ENCODE measurements at places on chromosomes 5 and 9.

DNA sequence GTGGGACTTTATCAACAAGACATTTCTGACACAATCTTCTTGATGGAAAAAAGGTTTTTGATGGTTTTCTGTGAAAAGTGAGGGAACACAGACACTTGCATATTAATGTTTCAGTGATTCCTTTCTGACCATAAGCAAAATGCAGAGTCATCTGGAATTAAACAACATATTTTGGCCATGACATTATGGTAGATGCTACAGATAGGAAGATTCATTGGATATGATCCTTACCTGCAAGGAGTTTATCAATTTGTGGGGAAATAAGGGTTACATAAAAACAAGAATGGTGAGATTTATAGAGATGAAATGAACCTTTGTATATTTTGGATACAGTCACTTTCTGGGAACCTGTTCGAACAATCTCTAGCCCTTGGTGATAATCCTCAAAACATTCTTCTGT lies 155.3 kb upstream of the GNA14 start:
- no peak for DNase-seq

DNA sequence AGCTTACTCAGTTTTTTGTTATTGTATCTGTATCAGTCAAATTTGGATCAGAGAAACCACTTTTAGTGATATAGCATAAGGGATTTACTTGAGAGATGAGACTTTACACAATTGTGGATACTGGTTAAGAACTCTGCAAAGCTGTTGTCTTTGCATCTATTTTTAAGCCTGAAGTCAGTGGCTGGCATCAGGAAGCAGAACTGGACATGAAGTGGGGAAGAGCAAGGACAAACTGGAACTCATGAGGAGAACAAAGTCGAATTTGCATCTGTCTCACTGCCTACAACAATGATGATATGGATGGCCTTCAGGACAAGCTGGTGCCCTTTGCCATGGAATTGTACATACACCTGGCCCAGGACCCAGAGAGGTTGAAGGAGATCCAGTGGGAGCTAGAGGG lies 15.8 kb upstream of the MYORG start:
- DNase-seq: no peak

- DNase-seq: no peak
Observed at GRCh38 chr9:36961051-36961450, 73.0 kb downstream of the PAX5 start.

DNA sequence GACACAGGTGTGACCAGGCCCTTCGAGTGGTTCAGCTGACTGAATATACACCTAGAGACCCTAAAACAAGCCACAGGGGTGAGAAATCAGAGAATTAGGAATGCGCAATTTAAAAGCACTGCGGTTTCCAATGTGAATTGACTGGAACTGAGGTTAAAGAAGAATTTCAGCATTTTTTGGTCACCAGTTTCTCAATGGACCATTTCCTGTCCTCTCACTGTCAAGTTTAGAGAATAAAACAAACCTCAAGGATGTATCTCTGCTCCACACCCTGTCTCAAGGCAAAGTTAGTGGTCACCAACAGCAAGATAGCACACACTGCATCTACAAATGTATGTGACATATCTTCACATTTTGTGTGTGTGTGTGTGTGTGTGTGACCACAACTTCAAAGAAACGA lies 143.8 kb upstream of the MAP3K1 start:
- no peak for DNase-seq

GRCh38 chr5:73764586-73764985 lies 138.6 kb downstream of the ARHGEF28 start:
- DNase-seq: no peak

- no peak for DNase-seq
Observed at GRCh38 chr9:17422994-17423680, 155.7 kb upstream of the SH3GL2 start.

GRCh38 chr9:21322911-21323461 lies 12.2 kb downstream of the KLHL9 start:
- DNase-seq: no peak

- no peak for DNase-seq
Observed at GRCh38 chr5:126531543-126532120, 63.4 kb downstream of the ALDH7A1 start.

- no peak for DNase-seq
Observed at GRCh38 chr9:71146511-71146910, 25.1 kb upstream of the TRPM3 start.

GRCh38 chr9:25570802-25571201 lies 107.4 kb downstream of the TUSC1 start:
- DNase-seq: no peak

- DNase-seq: no peak
Observed at GRCh38 chr9:123642291-123643278, 286.6 kb downstream of the CRB2 start.

DNA sequence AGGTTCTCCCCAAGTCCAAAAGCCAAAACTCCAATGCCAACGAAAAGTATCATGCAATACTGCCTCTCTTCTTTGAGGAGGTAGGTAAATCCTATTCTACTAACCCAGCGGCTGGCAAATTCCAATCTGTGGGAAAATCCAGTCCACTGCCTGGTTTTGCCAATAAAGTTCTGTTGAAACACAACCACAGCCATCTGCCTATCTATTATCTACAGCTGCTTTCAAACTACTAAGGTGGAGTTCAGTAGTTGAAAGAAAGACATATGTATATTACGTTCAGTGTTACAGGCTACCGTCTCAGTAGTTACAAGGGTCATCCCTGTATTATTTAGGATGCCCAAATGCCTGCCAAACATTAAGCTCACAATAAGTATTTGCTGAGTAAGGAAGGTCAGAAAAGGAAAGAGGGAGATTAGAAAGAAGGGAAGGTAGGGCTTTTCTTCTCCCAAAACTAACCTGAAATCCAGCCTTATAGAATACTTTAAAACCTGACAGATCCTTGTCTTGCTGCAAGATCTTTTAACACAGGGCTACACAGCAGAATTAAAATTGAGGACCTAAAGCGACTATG lies 16.2 kb downstream of the ARL15 start:
- no peak for DNase-seq

DNA sequence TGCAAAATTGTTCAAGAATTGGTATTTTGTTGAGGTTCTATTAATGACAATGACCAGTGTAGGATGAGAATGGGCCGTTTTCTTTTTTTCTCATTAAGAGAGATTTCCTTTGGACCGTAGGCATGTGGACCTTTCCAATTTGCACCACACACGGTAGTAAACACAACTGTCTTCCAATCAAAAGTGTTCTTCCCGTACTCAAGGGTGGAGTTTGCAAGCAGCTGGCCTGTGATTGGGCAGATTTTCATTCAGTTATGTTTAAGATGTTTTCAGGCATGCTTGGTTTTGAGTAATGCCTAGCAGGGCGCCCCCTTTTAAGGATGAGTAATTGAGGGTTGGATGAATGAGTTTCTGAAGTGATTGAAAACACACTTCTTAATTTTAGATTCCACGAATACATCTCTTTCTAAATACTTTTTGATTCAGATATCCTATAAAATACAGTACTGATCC lies 2.5 kb downstream of the KDM3B start:
- DNase-seq: no peak

- no peak for DNase-seq
Observed at GRCh38 chr5:168066536-168067208, 224.8 kb upstream of the WWC1 start.

GRCh38 chr9:69115621-69116020 lies 58.5 kb upstream of the TJP2 start:
- DNase-seq: no peak

DNA sequence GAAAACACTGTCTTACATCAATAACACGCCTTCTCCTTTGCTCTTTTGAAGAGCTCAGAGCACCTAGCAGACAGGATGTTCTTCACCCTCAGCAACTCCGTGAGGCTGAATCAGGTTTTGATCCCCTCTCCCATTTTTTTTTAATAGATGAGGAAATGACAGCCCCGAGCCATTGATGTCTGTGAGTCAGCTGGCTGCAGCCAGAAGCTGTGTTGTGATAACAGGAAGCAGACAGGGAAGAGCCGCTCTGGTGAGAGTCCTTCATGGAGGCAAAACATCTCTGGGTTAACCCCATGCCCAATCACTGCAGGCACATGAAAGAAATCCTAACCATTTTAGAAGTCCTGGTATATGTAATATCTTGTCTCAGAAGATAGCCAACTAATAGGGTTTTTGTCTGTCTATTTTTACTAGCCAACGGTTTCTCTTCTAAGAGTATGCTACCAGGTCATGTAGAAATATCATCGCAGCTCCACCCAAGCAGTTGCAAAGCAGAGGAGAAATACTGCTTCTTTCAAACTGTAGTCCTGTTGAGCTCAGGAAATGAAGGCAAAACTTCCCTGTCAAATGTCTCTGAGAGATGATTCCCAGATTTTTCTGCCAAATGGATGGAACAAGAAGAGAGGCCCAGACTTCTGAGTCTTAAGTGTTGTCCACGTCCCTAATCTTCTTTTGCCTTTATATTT lies 568.9 kb downstream of the CCDC171 start:
- no peak for DNase-seq

GRCh38 chr9:35341585-35341984 lies 148.3 kb upstream of the RUSC2 start:
- DNase-seq: no peak

GRCh38 chr9:31470051-31470450 lies 914.4 kb upstream of the ACO1 start:
- no peak for DNase-seq

DNA sequence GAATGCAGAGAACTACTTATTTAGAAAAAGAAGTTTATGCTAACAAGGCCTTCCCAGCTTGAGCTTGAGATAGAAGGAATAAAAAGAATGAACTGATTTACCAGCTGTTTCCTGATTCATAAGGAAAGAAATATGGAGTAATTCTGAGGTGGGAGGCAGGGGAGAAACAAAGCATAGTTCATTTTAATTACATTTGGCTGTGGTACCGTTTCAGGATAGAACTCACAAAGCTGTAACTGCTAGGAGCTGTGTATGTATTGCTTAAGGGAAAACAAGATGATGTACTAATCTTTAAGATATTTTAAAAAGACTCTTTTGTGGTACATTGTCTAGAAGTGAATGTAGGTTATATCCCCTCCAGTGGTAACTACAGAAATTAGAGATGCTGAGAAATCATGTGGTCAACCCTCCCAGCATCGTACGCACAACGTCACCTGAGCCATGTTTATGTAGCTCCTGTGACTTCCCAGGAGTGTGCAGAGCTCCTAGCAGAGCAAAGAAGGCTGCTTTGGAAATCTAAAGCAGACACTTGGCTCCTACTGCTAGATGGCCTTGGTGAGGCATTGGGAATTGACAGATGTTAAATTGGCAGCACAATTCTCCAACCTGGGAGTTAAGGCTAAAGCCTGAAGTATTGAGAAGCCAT lies 208.3 kb upstream of the VLDLR start:
- no peak for DNase-seq

- no peak for DNase-seq
Observed at GRCh38 chr9:101465326-101465915, 29.8 kb upstream of the ALDOB start.

GRCh38 chr9:73437758-73438157 lies 286.1 kb downstream of the ANXA1 start:
- DNase-seq: no peak

DNA sequence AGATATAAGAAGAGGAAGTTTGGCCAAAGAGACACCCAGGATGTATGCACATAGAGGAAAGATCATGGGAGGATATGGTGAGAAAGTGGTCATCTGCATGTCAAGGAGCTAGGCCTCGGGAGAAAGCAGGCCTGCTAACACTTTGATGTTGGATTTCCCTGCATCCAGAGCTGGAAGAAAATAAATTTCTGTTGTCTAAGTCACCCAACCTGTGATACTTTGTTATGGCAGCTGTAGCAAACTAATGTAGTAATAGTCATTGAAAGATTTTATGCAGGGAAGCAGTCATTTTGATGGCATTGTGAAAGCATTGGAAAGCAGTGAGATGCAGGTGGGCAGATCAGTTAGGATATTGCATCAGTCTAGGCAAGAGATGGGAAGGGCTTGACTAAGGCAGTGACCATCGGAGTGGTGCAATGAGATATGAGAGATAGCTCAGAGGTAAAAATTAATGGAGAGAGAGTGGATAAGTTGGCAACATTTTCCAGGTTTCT lies 24.5 kb upstream of the FOCAD start:
- DNase-seq: no peak

DNA sequence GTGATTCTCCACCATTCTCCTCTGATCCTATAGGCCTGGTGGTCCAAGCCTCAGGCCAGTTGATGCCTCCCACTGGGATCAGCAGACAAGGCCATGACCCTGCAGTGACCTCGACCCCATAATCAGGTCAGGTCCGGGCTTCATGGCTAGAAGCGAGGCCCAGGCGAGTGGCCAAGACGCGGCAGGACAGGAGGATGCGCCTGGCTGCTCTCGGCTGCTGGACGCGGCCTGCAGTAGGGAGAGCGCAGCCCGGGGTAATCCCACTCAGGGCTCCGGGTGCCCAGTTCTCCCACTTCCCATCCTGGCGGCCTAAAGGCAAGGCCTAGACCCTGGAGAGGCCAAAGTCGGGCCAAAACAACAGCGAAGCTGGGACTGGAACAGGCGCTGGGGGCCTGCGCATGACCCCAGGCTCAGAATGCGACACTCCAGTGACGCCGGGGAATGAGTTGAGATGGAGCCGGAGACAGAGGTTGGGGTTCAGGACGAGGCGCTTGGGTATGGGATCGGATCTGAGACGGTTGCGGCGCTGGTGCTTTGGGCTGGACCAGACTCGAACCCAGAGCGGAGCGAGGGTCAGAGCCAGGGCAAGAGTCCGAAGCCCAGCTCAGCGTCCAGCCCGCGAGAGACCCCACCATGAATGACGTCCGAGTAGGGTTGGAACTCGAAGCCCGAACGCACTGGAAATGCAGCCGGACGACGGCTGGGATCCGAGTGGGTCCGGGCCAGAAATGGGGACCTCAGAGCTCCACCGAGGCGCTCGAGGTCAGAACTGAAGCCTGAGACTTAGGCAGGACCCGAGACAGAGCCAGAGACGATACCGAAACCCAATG lies 3.2 kb downstream of the LHX6 start:
- DNase-seq: no peak
